ENCODE measurements at places on chromosomes 4 and X.
A peak's percentile ranks its signal among the peaks of the same experiment; 100 is the strongest.

- H3K36me3 ChIP-seq = no peaks in the 10 kb centered on the region
- DNase-seq = no peak
- H3K27me3 ChIP-seq = no peaks in the 10 kb centered on the region
- H3K27ac ChIP-seq = no peak overlapping the region
- no peak overlapping the region for H3K4me3 ChIP-seq
Measured at GRCh38 chr4:29046781-29047180, 1673.4 kb upstream of the PCDH7 start.

- H3K27me3 ChIP-seq = no peaks in the 10 kb centered on the region
- H3K4me3 ChIP-seq = no peak overlapping the region
- peaks cover 23% of the 10 kb centered on the region for H3K4me1 ChIP-seq
- peak overlapping the region; percentile 58 for H3K27ac ChIP-seq
- DNase-seq = peak; percentile 73
- peaks cover 49% of the 10 kb centered on the region for H3K36me3 ChIP-seq
Measured at GRCh38 chrX:2614911-2615310, 76.2 kb upstream of the CD99 start.

- H3K27me3 ChIP-seq = no peaks in the 10 kb centered on the region
- H3K4me3 ChIP-seq = no peak overlapping the region
- no peaks in the 10 kb centered on the region for H3K4me1 ChIP-seq
- H3K27ac ChIP-seq = no peak overlapping the region
Measured at GRCh38 chrX:101744085-101744484, 84.4 kb upstream of the ARMCX2 start.

- H3K36me3 ChIP-seq = no peaks in the 10 kb centered on the region
- H3K4me1 ChIP-seq = peaks cover 8% of the 10 kb centered on the region
- no peak overlapping the region for H3K27ac ChIP-seq
Measured at GRCh38 chrX:154597221-154597620, 12.3 kb downstream of the CTAG1A start.

DNA sequence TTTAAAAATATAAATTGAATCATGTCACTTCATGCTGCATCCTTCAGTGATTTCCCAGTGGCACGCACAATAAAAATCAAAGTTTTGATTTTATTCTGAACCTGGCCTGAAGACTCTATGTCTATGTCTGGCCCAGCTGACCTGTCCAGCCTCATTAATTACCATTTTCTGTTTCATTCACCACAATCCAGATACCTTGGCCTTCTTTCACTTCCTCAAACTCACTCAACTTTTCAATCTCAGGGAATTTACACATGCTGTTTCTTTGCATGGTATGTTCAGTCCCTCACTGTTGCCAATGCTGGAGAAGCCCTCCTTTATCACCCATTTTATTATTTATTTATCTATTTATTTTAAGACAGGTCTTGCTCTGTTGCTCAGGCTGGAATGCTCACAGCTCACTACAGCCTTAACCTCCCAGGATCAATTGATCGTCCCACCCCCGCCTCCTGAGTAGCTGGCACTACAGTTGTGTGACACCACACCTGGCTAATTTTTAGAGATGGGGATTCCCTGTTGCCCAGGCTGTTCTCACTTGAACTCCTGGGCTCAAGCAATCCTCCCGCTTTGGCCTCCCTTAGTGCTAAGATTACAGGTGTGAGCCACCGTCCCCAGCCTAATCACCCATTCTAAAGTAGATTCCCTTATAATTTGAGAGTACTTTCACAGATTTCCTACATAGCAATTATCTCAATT, 43.1 kb downstream of the ZGRF1 start:
- H3K4me3 ChIP-seq = no peak overlapping the region
- no peaks in the 10 kb centered on the region for H3K27me3 ChIP-seq
- DNase-seq = no peak

DNA sequence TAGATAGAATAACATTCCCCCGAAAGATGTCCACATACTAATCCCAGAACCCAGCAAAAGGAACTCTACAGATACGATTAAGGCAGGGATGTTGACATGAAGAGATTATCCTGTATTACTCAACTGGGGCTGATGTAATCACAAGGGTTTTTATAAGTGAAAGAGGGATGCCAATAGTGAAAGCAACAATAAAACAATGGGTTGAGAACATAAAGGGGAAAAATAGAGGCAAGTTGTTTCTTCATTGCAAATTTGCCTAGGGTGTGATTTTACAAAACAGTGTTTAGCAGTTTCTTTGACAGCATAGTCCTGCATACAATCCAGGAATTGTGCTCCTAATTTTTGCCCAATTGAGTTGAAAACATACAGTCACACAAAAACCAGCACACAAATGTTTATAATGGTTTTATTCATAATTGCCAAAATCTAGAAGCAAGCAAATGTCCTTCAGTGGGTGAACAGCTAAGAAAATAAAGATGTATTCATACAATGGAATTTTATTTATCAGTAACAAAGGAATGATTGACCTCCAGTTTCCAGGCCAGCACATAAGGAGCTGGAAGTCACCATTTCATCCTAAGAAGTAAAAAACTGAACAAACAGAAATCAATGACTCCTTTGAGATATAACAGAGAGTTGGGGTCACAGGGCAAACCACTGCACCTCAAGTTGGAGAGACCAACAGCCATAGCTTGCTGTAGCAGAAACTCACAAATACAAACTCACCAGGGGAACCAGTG, 107.2 kb downstream of the CENPC start:
- H3K36me3 ChIP-seq = no peaks in the 10 kb centered on the region
- no peak overlapping the region for H3K4me3 ChIP-seq
- peak overlapping the region; percentile 23 for H3K27ac ChIP-seq
- peaks cover 6% of the 10 kb centered on the region for H3K4me1 ChIP-seq

All from A673 (cell line).